PC-3 (cell line): ENCODE measurements at places on chromosomes 1 and 21. TPM values are rescaled to one million over a fixed set of nuclear protein-coding genes. Genes with fewer than 3 reads are reported as not detected.

SYTL1 gene
- 26.8 and 34.3 TPM in 2 replicates for total RNA-seq

RGS18 gene
- not detected in 2 replicates for total RNA-seq

CCDC185 gene
- not detected in 2 replicates for total RNA-seq

RBM11 gene
- 1.9 and 2.1 TPM in 2 replicates for total RNA-seq

TRIM58 gene
- total RNA-seq: 22.7 and 46.9 TPM in 2 replicates

FBXO28 gene
- total RNA-seq: 57.7 and 82.6 TPM in 2 replicates

RHD gene
- not detected in 2 replicates for total RNA-seq

SUMO3 gene
- total RNA-seq: 242 and 290 TPM in 2 replicates

DISP3 gene
- total RNA-seq: 0.35 and 0.40 TPM in 2 replicates

HDGF gene
- total RNA-seq: 586 and 1,030 TPM in 2 replicates

RPL22 gene
- 283 and 297 TPM in 2 replicates for total RNA-seq

COL6A2 gene
- total RNA-seq: 521 and 654 TPM in 2 replicates

SHC1 gene
- 106 and 107 TPM in 2 replicates for total RNA-seq

- no peak for DNase-seq
These were observed 404.1 kb downstream of the PTPRU start for GRCh38 chr1:29640428-29640785.

DNA sequence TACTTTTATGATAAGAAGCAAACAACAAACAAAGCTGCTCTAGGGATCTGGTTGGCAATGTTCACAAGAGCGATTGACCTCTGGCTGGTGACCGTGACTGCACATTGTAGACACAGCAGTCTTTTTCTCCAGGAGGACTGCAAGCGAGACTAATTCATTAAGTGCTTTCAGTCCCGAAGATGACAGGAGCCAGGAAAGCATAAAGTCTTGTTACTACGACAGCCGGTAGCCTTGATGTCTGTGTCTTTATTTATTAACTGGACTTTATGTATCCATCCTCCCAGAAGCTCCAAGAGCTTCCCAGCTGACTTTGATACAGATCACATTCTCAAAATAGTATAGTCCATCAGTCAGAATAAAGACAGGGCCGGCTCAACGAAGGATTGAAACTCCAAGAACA is 18.2 kb downstream of the FAM163A start:
- DNase-seq: no peak

GRCh38 chr1:43069461-43070050 is 102.5 kb downstream of the EBNA1BP2 start:
- DNase-seq: no peak

DNA sequence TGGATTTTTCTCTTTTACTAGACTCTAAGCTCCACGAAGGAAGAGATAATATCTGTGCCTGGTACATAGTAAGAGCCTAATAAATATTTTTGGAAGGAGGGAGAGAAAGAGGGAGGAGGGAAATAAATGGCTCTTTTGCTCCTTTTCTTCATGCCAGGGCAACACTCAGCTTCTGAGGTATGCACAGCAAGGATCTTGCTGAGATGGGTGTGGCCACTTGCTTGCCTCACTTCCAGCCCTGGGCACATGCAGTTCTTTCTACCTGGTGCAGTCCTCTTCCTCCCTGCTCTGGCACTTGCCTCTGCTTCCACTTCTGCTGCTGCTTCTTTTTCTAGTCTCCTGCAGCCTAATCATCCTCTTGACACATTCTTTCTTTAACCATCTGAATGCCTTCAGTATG is 148.1 kb downstream of the FGGY start:
- DNase-seq: peak; percentile 80

GRCh38 chr1:47192458-47193384 is 2.9 kb upstream of the PDZK1IP1 start:
- DNase-seq: peak; percentile 81

DNA sequence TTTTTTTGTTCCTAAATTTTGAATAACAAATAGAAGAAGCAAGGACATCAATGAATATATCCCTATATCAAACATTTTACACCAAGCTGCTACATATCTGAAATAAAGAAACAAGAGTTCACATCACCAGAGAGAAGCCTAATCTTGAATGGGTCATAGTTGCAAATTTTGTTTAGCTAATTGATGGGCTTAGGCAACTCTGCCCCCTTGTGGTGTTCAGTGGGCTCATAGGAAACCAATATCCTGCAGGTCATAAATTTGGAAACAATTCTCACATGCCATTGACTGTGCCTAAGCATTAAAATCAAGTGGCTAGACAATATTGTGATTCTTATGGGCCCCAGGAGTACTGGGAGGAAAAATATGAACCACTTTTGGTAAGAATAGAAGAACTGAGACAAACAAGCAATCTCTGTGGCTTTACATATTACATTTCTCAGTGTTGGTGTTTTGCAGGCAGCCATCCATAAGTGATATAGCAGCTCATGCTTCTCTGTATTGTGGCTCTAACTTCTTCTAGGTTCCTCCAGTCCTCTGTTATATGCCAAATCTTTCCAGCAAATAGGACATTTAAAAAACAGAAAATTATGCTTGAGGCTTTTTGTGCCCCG is 1262.8 kb upstream of the PRMT6 start:
- DNase-seq: peak; percentile 72

- DNase-seq: no peak
These were observed 31.3 kb downstream of the ACOT11 start for GRCh38 chr1:54579337-54579781.

DNA sequence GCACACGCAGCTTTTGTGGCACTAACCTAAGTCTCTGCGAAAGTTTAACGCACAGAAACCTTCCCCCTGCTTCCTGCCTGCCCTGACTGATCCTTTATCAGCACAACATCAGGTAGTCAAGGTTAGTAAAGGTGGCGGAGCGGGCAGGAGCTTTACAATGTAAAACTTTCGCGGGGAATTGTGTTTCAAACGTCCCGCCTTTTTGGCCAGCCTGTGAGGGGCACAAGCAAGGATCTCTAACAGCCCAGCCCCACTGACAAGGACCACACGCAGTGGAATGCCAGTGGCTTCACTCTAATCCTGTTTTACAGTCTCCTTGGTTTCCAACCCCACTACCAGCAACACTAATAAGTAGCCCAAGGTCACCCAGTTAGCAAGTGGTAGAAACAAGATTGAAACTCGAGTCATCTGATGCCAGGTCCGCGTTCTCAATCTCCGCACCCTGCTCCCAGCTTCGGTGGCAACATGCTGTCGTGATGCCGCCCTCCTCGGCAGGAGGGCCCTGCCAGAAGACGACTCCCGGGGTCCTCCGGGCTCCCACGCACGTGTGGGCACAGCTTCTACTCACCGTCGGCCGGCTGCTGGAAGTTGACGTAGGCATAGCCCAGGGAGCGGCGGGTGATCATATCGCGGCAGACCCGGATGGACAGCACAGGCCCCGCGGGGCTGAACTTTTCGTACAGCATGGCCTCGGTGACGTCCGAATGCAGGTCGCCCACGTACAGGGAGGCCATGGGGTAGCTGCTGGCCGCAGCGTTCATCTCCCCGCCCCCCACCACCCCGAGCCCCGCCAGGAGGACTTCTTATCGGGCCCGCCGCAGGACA is 1.2 kb downstream of the PABPC4 start:
- DNase-seq: peak; percentile 35

DNA sequence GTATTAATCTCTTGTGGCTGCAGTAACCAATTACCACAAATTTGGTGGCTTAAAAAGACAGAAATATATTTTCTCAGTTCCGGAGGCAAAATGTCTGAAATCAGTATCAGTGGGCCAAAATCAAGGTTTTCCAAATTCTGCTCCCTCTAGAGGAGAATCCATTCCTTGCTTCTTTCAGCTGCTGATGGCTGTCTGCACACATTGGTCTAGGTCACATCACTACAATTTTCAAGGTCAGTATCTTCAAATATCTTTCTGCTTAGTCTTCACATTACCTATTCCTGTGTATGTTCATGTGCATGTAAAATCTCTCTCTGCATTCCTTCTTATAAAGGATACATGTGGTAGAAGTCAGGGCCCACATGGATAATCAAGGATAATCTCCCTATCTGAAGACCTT is 999.4 kb downstream of the KCNT2 start:
- peak; percentile 22 for DNase-seq

DNA sequence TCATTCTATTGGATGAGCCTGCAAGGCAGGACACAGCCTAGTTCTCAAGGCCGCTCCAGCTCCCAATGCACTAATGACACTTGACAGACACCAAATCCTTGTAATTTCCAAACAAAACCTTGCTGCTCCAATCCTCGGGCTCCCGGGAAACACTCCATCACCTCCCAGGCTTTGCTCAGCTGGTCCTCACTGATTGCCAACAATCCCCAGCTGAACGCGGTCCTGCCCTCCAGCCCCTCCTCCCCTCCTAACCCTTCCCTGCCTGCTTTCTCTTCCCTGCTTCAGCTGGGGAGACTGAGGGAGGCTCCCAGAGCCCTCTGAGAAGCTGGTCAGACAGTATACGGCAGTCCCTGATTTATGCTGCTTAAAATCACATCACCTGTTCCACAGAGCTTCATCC is 114.4 kb upstream of the TNR start:
- DNase-seq: no peak

GRCh38 chr1:113538225-113538624 is 147.9 kb downstream of the MAGI3 start:
- DNase-seq: peak; percentile 84

DNA sequence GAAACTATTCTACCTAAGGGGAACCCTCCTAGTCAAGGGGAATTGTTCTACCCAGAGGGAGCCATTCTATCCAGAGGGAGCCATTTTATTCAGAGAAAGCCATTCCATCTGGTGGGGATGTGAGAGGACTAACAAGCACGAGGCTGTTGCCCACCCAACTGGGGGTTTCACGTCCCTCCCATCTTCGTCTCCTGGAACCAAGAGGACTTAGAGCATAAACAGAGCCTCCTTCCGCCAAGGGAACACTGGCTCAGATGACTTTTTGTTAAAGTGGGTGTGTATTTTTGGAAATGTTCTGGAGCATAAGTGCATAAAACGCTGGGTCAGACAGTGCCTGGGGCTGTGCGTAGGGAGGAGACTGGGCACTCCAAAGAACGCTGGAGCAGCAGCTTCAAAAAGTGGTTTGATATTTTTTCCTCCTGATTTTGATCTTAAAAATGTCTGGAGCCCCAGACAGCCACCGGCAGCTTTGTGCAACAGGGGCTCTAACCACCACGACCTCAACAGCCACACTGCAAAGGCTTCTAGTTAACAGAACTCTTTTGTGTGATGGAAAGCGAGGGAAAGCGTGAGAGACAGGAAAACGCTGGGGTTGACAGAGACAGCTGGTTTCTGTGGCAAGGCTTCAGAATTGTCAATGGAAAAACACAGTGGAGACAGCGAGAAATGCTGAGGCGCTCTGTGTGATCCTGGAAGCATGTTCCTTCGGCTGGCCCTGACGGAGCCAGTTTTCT is 363.6 kb upstream of the CAMK1G start:
- DNase-seq: no peak

- no peak for DNase-seq
These were observed 39.5 kb upstream of the RGS1 start for GRCh38 chr1:192535916-192536664.

GRCh38 chr1:228669242-228669585 is 66.1 kb upstream of the RHOU start:
- no peak for DNase-seq

GRCh38 chr1:239563681-239564080 is 177.3 kb downstream of the CHRM3 start:
- no peak for DNase-seq

DNA sequence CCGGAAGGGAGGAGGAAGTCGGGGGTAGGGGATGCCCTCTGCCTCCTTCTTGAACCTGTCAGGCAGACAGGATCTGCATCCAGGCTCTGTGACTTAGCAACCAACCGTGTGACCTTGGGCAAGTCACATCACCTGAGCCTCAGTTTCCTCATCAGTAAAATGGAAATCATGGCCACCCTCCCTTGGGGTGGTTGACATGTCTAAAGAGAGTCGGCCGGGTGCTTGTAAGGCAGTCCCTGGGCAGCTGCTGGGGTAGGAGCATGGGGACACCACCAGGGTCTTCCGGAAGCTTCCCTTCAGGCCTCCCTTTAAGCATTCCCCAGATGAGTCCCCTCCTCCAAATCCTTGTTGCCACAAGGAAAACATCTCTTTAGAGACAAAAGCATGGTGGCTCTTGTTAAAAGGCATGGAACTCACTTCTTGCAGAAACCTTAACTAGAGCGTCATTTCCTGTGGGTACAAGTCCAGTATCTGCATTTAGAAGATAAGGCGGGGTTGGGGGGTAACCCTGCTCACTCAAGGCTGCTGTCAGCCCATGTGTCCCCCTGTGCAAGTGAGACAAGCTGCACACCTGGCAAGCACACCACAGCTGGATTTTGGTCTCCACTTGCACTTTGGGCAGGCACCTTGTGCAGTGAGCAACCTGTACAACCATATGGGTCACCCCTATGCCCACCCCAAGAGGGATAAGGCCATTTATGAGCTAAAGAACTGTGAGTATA is 10.4 kb downstream of the CLCNKB start:
- no peak for DNase-seq

DNA sequence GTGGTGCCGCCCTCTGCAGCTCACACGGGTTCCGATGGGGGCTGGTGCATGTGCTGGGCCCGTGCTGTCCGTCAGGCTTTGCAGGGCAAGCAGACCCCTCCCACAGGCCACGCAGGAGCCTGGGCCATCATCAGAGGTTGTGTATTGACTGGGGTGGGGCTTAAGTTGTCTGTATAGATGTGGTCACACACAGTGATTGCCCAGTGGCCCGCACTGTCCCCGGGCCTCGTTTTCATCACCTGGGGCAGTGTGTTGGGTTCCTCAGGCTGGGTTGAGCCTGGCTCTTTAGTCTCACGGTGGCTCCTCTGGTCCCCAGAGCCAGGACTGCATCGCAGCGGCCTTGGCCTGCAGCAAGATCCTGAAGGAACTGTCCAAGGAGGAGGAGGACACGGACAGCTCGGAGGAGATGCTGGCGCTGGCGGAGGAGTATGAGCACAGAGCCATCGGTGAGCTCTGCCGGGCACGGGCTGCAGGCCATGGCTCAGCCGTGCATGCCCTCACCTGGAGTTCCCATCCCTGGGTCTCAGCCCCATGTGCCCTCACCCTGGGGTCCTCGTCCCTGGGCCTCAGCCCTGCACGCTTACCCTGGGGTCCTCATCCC is 44.1 kb downstream of the TRPM2 start:
- no peak for DNase-seq

DNA sequence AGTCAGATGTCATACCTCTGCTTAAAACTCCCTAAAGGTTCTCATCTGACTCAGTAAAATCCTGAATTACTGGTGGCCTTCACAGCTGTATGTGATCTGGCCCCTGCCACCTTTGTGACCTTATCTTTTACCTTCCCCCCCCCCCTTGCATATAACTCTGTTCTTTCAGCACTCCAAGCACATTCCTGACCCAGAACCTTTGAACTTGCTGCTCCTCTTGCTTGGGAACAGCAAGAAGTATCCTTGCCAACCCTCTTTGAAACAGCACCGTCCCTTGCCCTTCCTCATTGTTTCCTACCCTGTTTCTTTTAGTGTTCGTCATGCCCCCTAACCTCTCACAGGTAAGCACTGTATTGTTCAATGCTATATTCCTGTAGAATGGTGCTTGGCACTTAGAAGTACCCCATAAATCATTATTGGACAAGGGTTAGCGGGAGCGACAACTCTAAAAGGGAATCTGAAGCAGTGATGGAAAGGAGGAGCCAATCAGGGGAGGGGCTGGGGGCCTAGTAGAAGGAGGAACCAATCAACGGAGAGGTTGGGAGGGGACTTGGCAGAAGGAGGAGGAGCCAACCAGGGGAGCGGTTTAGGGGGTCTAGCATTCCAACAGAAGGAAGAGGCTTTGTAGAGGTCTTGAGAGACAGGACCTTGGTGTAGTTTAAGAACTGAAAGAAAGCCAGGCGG is 13.9 kb downstream of the CACHD1 start:
- no peak for DNase-seq
